ENCODE measurements at places on chromosomes 7 and 10. TPM values are rescaled to one million over a fixed set of nuclear protein-coding genes. Genes with fewer than 3 reads are reported as not detected.

OPN4 gene
- total RNA-seq, result not detected

FFAR4 gene
- total RNA-seq, result 3.7 TPM

ANLN gene
- total RNA-seq, result 4.6 TPM

CDH23 gene
- total RNA-seq, result 39.1 TPM

GBX1 gene
- not detected for total RNA-seq

GRCh38 chr10:8180360-8181109 is 126.0 kb downstream of the GATA3 start:
- no peaks in the 10 kb centered on the region for H3K27me3 ChIP-seq
- H3K27ac ChIP-seq, result no peak overlapping the region
- no peak for DNase-seq
- no peak overlapping the region for H3K4me3 ChIP-seq
- H3K36me3 ChIP-seq, result no peaks in the 10 kb centered on the region

DNA sequence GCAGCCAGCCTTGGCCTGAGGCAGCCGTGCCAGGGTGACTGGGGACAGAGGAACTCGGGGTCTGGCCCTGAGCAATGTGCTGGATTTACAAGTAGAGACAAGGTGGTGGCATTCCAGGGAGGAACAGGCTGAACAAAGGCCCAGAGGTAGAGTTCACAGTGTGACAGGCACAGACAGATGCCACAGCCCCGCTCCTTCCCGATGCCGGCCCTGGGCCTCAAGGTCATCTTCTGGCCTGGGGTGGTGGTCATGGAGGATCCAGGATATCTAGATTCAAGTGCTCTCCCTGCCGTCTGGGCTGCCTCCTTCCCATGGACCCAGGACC is 68.9 kb upstream of the COL13A1 start:
- H3K27me3 ChIP-seq, result no peaks in the 10 kb centered on the region
- peaks cover 9% of the 10 kb centered on the region for H3K4me1 ChIP-seq
- DNase-seq, result no peak
- no peak overlapping the region for H3K27ac ChIP-seq
- no peaks in the 10 kb centered on the region for H3K36me3 ChIP-seq

DNA sequence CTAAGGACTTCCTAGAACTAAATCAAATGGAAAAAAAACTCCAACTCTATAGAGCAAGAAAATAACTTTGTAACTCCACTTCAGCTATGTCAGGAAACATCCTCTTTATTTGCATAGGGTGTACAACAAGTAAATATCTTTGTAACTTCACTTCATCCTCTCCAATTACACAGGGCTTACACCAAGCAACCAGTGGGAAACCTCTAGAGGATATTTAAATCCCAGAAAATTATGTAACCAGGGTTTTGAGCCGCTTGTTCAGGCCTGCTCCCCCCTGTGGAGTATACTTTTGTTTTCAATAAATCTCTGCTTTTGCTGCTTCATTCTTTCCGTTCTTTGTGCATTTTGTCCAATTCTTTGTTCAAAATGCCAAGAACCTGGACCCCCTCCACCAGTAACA is 22.2 kb downstream of the LIPJ start:
- H3K36me3 ChIP-seq, result no peaks in the 10 kb centered on the region
- no peak overlapping the region for H3K4me3 ChIP-seq
- no peaks in the 10 kb centered on the region for H3K4me1 ChIP-seq
- no peak for DNase-seq
- no peak overlapping the region for H3K27ac ChIP-seq

FBXO24 gene
- 1.1 TPM for total RNA-seq

Measured in ovary (tissue), 10 donors.